ENCODE measurements at places on chromosomes 2 and 18.

- peak; percentile 91 for DNase-seq
Measured at GRCh38 chr18:23716516-23716915, 27.3 kb downstream of the LAMA3 start.

GRCh38 chr2:136008205-136008865 is 22.9 kb upstream of the DARS1 start:
- DNase-seq: no peak

- DNase-seq: no peak
Measured at GRCh38 chr2:10166676-10167292, 44.2 kb downstream of the RRM2 start.

DNA sequence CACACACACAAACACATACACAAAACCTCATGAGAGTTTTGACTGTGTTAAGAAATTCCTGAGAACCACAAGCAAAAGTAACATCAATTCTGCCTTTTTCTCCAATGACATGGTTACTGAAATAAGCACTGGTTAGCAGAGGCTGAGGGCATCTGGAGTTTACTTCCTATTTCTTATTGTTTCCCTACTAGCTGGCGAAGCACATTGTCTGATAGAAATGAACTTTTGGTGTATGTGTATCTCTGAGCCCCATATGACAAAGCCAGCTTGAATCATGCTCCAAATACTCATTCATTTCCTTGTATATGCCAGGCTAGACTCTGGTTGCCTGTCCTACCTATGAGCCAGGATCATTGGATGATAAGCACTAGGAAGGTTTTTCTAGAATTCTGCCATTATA is 203.1 kb downstream of the NCKAP5 start:
- no peak for DNase-seq

DNA sequence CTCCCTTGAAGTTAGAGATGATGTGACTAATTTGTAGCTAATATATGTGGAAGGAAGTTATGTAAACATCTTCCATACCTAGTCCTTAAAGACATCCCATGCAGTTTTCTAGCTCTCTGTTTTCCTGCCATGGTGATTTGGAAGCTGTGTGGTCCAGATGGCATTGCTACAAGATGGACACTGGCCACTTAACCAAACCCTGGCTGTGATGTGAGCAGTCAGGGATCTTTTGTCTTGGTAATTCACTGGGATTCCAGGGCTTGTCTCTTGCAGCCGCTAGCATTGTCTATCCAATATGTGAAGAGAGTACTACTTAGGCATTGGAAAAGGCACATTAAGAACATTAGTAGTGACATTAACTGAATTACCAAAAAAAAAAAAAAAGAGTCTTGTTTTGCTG is 139.9 kb upstream of the DOCK10 start:
- no peak for DNase-seq

GRCh38 chr18:44682201-44682870 is 1.6 kb downstream of the SETBP1 start:
- DNase-seq: no peak

DNA sequence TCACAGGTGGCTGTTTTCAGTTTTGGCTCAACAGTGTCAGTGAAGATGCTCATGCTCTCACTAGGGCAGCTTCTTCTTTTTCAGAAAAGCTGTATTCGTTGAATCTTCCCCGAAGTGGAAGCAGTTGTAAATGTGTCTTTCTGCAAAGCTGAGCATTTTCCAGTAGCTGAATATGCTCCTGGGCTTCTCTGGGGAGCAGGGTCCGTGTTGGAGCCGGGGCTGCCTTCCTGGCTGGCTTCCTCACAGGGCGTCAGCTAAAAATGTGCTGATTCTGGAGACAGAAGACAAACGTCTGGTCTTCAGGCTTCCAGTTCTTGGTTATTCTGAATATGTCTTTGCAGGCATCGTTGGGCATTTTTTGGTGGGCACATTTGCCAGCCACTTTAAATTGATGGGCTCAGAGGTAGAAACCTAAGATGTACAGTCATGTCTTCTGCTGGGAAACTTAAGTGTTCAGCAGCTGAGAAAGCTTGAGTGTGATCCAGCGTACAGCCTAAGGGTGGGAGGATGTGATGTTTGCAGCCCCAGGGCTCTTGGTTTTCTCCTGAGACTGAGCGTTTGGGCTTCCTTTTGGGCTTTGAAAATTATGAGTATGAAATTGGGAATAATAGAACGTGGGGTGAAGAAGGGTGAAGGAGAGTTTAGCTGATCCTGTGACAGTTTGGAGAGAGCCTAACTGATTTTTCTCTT is 19.0 kb downstream of the SETBP1 start:
- no peak for DNase-seq

GRCh38 chr2:152569186-152569585 is 148.1 kb downstream of the PRPF40A start:
- no peak for DNase-seq

DNA sequence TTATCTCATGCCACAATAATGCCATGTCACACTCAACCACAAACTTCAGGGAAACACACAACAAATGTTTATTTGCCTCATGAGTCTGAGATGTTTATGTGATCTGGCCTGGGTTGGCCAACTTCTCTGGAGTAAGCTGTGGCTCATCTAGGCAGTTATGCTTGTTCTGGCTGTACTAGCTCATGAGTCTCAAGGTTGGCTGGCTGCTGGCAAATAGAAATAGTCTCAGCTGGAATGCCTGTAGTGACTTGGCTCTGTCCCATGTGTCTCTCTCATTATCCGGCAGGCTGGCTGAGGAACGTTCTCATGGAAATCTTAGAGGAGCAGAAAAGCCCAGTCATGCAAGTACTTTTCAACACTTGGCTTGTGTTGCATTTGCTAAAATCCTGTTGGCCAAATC is 234.9 kb upstream of the CDH2 start:
- DNase-seq: peak; percentile 1

DNA sequence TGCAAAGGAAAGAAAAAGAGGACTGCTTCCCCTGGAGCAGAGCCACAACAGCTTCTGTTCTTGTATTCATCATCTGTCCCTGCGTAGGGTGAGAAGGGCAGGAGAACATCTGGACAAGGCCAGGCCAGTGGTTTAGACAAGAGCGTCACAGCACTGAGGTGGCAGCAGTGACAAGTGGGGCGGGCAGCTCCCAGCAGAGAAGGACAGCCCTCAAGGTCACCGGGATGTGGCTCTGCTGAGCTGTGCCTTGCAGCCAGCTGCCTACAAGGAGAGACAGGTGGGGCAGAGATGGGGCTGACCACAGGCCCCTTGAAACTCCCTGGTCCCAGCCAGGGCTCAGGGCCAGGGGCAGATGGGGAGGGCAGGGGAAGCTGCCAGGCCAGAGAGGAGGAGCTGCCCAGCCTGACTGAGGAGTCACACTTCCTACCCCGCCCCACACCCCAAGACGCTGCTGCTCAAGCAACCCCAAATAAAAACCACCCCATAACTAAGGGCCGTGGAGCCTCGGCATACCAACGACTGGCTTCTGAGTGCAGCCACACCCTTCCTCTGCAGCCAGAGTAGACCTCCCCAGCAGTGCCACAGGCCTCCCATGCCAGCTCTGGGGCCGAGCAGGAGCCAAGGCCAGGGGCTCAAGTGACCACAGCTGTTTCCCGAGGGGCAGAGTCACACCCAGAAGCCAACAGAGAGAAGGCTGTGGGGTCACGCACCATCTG is 5.4 kb downstream of the RAB11FIP5 start:
- peak; percentile 62 for DNase-seq

GRCh38 chr2:126658905-126659561 is 3.1 kb downstream of the GYPC start:
- peak; percentile 86 for DNase-seq

- no peak for DNase-seq
Measured at GRCh38 chr2:148430101-148430500, 214.4 kb upstream of the EPC2 start.

DNA sequence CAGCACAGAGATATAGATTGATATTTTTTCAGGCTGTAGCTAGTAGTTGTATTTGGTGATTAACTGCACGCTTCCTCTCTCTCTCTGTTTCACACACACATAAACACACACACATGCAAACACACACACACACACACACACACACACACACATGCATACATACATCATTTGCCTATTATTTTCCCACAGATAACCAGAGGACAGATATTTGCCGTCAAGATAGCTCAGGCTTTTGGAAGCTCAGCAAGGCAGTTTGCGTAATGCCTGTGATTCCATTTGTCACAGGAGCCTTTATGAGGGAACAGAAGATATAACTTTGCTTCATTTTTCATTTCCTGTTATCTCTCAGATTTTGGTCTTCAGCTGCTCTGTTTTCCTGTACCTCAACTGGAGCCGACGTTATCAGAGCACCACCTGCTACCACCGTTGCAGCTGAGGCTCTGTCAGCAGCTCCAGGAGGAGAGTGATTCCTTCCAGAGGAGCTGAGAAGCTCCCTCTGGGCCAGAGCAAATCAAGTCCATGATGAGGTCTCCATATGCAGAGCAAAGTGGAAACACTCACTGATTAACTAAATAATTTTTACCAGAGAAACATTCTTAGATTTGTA is 341.9 kb upstream of the PIK3C3 start:
- no peak for DNase-seq

DNA sequence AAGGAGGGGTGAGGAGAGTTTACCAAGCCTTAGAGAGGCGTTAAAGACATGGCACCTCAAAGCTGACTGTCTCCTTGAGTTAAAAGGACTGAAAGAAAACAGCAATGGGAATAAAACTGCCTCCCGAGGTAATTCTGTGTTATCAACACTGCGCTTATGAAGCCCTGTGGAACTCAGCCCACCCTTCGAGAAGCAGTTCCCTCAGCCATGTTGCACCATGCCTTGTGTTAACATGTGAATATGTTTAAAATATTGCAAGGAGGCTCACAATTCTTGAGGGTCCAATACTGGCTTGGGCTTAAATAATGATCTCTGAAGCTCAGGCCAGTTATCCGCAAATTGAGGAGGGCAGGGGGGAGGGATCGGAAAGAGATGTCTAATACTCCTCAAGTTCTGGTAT is 14.7 kb downstream of the KLF7 start:
- no peak for DNase-seq

GRCh38 chr2:155035308-155035707 is 336.8 kb downstream of the KCNJ3 start:
- no peak for DNase-seq

- DNase-seq: no peak
Measured at GRCh38 chr2:219157396-219157795, 3.2 kb downstream of the NHEJ1 start.

- no peak for DNase-seq
Measured at GRCh38 chr18:61076986-61077385, 256.2 kb upstream of the CDH20 start.

- peak; percentile 25 for DNase-seq
Measured at GRCh38 chr2:45194596-45194995, 185.3 kb upstream of the SIX2 start.

DNA sequence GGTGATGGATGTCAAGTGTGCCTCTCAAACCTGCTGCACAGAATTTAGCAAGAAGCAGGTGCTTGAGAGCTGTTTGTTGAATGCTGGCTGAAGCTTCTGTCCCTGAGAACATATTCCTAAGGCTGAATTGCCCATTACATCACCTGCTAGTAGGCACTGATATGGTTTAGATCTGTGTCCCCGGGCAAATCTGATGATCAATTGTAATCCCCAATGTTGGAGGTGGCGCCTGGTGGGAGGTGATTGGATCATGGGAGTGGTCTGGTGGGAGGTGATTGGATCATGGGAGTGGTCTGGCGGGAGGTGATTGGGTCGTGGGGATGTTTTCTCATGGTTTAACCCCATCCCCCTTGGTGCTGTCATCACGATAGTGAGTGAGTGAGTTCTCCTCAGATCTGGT is 128.0 kb downstream of the HRH4 start:
- no peak for DNase-seq

- DNase-seq: peak; percentile 29
Measured at GRCh38 chr2:152465541-152465940, 130.6 kb downstream of the FMNL2 start.

- DNase-seq: no peak
Measured at GRCh38 chr18:79766308-79766707, 31.4 kb upstream of the KCNG2 start.

- peak; percentile 57 for DNase-seq
Measured at GRCh38 chr18:3706279-3707097, 256.5 kb downstream of the TGIF1 start.

- peak; percentile 76 for DNase-seq
Measured at GRCh38 chr18:8303151-8303755, 306.0 kb upstream of the RAB12 start.

DNA sequence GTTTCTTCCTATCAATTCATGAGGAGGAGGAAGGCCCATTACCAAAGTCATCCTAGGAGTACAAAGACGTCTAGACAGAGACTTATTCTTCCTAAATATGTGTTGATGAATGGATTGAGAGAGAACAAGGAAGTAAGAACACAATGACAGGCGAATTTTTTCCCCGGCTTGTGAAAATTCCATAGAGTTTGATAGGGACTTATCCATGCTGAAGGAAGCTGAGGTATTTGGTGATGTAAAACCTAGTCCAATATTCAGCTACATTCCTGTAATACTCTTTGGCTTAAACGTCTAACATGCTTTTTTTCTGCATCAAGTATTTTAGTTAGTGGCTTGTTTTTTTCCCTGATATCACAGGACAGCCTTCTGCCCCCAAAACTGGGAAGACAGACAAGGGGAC is 121.9 kb upstream of the MYT1L start:
- no peak for DNase-seq

- DNase-seq: no peak
Measured at GRCh38 chr2:5528706-5529105, 163.5 kb upstream of the SOX11 start.
